Hippocampal formation (tissue), 2 donors: ENCODE measurements at places on chromosomes 6 and 20.
A peak's percentile ranks its signal among the peaks of the same experiment; 100 is the strongest.

- no peak for DNase-seq
These were observed 97.7 kb upstream of the VGLL2 start for GRCh38 chr6:117167520-117168271.

DNA sequence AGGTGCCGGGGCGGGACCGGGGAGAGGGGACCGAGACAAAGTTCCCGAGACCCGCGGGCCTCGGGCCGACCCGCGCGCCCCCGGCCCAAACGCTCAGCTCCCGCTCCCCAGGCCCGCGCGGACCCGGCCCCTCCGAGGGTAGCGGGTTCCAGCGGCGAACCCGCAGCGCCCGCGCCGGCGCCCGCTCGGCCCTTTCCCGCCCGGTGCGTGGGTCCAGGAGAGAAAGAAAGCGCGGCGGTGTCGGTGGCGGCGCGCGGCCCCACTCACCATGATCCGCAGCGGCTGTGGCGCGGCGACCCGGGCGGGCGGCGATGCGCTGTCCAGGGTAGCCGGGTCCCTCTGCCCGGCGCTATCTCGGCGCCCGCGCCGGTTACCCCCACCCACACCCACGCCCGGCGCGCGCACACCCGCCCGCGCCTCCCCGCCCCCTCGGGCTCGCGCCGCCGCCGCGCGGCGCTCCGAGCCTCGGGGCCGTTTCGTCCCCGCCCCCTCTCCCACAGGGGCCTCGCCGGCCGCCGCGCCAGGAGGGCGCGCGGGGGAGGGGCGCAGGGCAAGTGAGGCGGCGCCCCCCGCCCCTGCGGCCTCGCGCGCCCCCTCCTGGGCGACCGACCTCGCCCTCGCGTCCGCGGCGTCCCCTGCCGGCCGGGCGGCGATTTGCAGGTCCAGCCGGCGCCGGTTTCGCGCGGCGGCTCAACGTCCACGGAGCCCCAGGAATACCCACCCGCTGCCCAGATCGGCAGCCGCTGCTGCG lies at the start of gene ELOVL2:
ELOVL2 (minus strand) TSS at position 345 of the 751 bp plus-strand sequence; CDS start at position 270, 75 bp downstream.
- no peak for DNase-seq

GRCh38 chr6:130132286-130132701 lies 90.5 kb downstream of the SAMD3 start:
- DNase-seq, result no peak

- peak; percentile 50 for DNase-seq
These were observed 1.7 kb downstream of the KCNK15 start for GRCh38 chr20:44747166-44748004.

GRCh38 chr6:46053039-46053933 lies 37.6 kb upstream of the CLIC5 start:
- DNase-seq, result no peak
